GM23338 (cell line): ENCODE measurements at places on chromosomes 1 and 21. TPM values are rescaled to one million over a fixed set of nuclear protein-coding genes. Genes with fewer than 3 reads are reported as not detected.

The SMCP gene
- not detected in 2 replicates for total RNA-seq

The REN gene
- total RNA-seq = not detected in 2 replicates

The TMEM61 gene
- 1.7 and 2.0 TPM in 2 replicates for total RNA-seq

The ASCL5 gene
- total RNA-seq = 0.54 TPM in 1 of 2 replicates, not detected in the other

The PRKCZ gene
- 36.9 and 42.3 TPM in 2 replicates for total RNA-seq

The HRNR gene
- total RNA-seq = not detected in 2 replicates

The CCDC24 gene
- 8.3 and 9.5 TPM in 2 replicates for total RNA-seq

The LCE2C gene
- not detected in 2 replicates for total RNA-seq

The TMEM240 gene
- total RNA-seq = 0.74 and 5.1 TPM in 2 replicates

The DENND1B gene
- 5.2 and 6.1 TPM in 2 replicates for total RNA-seq

The CDCA8 gene
- 31.6 and 35.3 TPM in 2 replicates for total RNA-seq

The G0S2 gene
- 0.43 and 3.2 TPM in 2 replicates for total RNA-seq

The AKR1A1 gene
- total RNA-seq = 172 and 186 TPM in 2 replicates

The PHACTR4 gene
- total RNA-seq = 29.7 and 35.4 TPM in 2 replicates

The BEND5 gene
- 5.7 and 6.8 TPM in 2 replicates for total RNA-seq
